ENCODE measurements at places on chromosomes 1 and 21.

DNA sequence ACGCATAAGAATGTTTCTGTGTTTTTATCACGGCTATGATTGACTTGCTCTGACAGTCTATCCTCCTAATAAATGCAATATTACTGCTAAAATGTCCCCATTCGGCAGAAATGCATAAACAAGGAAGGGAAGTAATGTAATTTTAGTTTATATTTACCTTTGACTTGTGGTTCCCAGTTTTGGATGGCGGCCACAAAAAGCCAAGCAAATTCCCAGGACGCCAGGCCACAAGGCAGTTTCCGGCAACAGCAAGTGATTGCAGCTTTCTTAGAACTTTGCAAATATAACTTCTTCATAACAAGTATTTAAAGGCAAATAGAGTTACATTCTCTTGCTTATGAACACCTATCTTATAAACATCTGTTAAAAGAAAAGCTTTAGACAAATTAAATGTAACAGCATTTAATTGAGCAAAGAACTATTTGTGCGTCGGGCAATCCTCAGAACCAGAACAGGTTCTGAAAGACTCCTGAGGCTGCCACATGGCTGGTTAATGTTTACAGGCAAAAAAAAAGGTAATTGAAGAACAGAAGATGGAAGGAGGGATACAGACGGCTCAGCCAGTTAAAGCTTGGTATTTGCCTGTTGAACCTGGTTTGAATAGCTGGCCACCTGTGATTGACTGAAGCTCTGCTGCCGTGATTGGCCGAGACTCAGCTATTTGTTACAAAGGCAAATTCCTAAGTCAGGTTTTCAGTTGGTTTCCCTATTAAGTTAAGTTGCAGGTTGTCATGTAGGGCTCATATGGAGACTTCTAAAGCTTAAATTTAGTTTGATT is 80.8 kb downstream of the C21orf91 start:
- no peak for DNase-seq

- no peak for DNase-seq
Measured at GRCh38 chr1:231750296-231750695, 123.7 kb downstream of the DISC1 start.

DNA sequence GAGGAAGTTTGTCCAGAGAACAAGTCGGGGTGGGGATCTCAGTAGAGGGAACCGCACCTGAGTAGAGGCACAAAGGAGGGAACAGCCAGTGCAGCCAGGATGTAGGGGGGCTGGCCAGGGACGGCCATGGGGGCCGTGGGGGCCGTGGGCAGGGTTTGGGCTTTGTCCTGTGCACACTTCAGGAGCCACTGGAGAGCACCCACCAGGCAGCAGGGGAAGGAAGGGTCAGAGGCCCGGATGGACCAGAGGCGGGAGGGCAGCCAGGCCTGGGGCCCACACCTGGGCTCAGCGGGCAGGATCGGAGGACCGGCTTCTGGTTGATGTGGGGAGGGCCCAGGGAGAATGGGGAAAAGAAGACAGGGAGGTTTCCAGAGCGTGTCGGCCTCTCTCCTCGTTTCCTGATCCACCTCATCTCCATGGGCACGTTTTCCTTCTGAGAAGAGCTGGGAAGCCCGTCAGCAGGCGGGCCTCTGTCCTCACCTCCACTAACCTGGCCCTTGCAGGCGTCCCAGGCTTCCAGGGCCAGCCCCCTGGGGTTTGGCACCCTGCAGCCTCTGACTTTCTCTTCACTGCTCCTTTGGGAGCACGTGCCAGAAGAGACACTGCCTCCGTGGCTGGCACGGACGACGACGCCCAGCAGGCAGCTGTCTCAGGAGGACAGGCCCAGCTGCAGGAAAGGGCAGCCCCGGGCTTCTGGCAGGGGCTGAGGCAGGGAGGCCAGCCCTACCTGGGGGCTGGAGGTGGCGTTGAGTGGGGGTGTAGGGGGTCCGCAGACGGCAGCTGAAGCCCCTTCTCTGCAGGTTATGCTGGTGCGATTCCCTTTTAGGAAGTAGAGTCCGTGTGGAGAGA is 16.8 kb upstream of the PDXK start:
- DNase-seq, result no peak

GRCh38 chr1:119687434-119688079 is 24.2 kb upstream of the PHGDH start:
- no peak for DNase-seq

- no peak for DNase-seq
Measured at GRCh38 chr1:186499571-186499970, 38.7 kb upstream of the PDC start.

- no peak for DNase-seq
Measured at GRCh38 chr1:31523769-31524168, 52.5 kb upstream of the TINAGL1 start.

GRCh38 chr1:172286629-172287076 is 133.8 kb upstream of the C1orf105 start:
- no peak for DNase-seq

DNA sequence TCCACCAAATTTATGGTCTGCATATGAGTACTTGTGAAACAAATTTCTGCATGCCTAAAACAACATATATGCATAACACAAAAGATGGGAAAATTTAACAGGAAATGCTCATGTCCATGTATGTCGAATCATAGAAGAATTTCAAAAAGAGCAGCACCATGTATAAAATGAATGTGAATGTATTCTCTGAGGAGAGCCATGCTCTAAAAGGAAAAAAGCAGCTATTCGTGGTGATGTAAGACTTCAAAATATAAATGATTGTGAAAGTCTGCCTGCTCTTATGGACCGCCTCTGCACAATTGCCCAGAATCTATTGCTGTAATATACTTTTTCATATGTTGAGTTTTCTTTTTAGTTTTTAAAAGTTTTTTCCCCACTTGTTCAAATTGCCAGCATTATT is 66.8 kb downstream of the EPB41 start:
- DNase-seq, result no peak

DNA sequence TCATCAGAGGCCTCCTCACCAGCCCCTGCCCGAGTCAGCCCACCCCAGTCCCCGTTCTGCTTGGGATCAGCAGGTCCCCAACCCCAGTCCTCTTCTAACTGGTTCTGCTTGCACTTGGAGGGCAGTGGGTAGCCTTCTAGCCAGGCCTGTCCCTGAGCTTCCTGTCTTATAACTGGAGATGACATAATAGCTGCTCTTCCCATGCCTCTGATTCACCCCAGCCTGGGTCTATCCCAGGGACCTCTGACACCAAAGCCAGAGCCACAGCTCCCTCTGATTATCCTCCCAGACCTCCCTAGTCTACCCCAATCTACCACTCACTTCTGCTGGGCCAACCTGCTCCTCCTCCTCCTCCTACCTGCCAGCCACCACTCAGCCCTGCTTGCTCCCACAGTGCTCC is 31.4 kb downstream of the IQGAP3 start:
- no peak for DNase-seq

DNA sequence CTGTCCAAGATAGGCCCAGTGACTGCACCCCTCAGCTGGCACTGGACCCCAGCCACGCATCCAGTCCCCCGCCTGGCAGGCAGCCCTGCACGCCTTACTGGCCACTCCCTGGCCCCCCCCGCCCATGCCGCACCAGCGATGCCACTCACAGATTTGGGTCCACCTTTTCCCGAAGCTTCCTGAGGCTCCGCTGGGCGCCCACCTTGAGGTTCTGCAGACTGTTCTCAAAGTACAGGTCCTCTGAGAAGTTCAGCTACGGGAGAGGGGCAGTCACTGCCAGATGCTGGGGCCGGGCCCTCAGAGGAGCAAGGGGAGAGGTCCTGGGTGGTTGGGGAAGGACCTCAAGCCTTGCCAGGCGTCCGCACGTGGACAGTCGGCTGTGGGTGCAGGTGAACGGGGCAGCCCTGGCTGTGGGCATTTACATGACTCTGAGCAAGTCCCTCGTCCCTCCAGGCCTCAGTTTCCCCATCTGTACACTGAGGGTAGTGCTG is 8.1 kb downstream of the PRXL2B start:
- no peak for DNase-seq

- no peak for DNase-seq
Measured at GRCh38 chr1:116911779-116912469, 2.2 kb downstream of the PTGFRN start.

DNA sequence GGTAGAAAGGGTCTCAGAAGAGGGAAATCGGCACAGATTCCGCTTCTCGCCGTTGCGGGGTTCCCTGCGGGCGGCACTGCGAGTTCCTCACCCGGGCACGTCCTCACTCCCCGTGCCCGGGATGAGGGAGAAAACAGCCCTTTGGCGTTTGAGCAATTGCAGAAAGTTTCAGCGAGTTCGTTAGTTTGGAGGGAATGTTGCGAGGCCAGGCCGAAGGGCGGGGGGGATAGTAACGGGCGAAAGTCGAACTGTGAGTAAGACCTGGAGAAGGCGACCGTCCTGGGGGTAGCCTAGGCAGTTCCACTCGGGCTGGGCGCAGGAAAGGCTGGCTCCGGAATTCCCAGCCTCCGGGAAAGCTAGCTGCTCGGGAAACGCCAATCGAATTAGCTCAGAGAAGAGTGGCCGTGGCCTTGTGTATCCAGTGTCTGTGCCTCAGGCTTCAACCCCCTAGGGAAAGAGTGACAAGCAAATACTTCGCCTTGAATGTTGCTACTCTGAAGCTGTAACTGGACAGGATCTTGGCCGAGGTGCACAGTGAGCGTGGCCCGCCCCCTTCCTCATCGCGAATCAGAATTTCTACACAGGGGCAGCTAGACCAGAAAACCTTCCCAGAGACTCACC is 787 bp downstream of the PTGFR start:
- no peak for DNase-seq

- DNase-seq, result no peak
Measured at GRCh38 chr21:35561116-35561515, 499.2 kb downstream of the SETD4 start.

DNA sequence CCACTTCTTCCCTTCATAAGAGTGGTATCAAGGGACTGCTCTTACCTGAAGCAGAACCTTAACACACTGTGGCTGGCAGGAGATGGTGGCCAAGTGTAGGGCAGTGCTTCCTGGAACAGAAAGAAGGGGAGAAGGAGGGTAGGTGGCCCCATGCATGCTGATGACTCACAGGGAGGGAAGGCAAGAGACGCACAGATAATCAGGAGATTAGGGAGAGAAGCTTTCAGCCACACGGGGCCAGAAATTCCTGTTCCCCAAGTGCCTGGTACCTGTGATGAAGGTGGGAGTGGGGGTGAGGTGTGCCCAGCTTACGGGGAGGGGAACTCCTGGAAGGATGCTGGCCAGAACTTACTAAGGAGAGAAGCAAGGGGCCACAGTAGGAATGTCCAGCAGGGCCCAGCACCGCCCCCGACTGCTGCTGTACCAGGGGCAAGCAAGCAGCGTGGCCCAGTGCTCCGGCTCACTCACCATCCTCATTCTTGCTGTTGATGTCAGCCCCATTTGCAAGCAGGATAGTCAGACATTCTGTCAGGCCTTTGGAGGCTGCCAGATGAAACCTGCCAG is 7.7 kb downstream of the ANKRD35 start:
- DNase-seq, result no peak

DNA sequence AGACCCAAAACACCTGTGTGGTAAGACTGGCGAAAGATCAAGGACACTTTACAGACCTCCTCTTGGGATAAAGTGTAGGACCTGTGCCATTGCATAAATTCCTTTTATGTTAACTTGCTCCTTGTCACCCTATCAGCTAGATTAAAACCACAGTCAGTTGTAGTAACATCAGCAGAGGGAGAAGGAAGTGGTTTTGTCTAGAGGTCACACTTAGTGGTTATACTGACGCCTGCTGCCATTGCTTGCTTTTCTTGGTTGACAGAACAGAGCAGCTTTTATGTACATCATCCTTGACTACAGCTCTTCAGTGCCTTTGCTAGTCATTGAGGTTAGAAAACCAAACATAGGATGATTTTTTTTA is 101.4 kb downstream of the PBX1 start:
- DNase-seq, result no peak

- DNase-seq, result no peak
Measured at GRCh38 chr1:221794935-221795334, 53.0 kb upstream of the DUSP10 start.

GRCh38 chr1:58888833-58889232 is 105.0 kb upstream of the JUN start:
- no peak for DNase-seq

- no peak for DNase-seq
Measured at GRCh38 chr1:220455559-220455958, 72.4 kb upstream of the MARK1 start.
